CD4-positive, alpha-beta T cell treated with Interleukin-2 at 100 ng/mL for 4 hours (primary cell): ENCODE measurements at places on chromosomes 1 and 21.

DNA sequence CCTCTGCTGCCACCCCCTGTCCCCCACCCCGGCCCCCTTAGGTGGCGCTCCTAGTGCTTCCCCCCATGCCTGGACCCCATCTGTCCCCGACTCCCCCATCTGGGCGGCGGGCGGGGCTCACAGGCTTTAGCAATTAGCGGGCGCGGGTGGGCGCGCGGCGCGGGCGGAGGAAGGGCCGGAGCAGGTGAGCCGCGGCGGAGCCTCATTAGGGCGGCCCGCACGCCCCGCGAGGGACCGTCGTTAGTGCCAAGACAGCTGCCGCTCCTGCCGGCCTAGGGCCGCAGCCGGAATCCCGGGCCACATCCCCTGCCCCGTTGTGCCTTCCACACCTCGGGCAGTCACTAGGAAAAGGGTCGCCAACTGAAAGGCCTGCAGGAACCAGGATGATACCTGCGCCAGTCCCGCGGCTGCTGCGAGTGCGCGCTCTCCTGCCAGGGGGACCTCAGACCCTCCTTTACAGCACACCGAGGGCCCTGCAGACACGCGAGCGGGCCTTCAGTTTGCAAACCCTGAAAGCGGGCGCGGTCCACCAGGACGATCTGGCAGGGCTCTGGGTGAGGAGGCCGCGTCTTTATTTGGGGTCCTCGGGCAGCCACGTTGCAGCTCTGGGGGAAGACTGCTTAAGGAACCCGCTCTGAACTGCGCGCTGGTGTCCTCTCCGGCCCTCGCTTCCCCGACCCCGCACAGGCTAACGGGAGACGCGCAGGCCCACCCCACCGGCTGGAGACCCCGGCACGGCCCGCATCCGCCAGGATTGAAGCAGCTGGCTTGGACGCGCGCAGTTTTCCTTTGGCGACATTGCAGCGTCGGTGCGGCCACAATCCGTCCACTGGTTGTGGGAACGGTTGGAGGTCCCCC lies 7.6 kb downstream of the OLIG2 start:
- DNase-seq: no peak

DNA sequence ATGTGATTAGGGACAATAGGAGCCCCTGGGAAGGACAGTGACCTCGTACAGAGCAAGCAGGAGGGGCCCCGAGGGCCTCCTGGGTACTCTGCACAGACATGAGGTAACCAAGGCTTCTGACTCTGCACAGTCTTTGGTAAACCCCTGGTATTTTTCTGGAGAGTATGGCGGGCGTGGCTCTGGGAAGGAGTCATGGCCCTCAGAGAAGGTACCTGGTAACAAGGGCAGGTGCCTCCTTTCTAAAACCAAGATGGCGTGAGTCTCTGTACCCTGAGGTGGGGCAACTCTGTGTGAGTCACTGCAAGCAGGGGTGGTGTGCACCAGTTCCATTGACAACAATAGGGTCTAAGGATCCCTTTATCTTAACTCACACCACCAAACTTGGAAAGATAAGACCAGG lies 39.9 kb upstream of the SLC19A1 start:
- no peak for DNase-seq

DNA sequence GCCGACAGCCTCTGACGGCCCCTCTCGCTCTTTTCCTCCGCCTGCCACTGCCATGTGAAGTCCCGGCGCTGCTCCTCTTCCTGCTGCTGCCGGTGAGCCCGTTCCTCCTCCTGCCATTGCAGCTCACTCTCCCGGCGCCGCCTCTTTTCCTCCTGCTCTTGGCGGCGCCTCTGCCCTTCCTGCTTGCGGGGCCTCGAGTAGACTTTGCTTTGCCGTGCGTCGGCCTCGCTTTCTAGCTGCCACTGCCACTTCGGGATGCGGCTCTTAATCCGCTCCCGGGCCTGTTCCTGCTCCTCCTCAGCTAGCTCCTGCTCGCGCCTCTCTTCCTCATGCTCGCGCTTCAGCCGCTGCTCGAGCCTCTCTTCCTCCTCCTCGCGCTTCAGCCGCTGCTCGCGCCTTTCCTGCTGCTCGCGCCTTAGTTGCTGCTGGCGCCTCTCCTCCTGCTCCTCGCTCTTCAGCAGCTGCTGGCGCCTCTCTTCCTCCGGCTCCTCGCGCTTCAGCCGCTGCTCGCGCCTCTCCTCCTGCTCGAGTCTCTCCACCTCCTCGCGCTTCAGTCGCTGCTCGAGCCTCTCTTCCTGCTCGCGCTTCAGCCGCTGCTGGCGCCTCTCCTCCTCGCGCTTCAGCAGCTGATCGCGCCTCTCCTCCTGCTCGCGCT lies 4.3 kb downstream of the TCHH start:
- DNase-seq: no peak

GRCh38 chr1:181314010-181314409 lies 169.3 kb upstream of the CACNA1E start:
- DNase-seq: no peak

GRCh38 chr21:46227811-46228344 lies 696 bp downstream of the LSS start:
- DNase-seq: no peak

GRCh38 chr1:231803353-231803752 lies 176.8 kb downstream of the DISC1 start:
- no peak for DNase-seq

DNA sequence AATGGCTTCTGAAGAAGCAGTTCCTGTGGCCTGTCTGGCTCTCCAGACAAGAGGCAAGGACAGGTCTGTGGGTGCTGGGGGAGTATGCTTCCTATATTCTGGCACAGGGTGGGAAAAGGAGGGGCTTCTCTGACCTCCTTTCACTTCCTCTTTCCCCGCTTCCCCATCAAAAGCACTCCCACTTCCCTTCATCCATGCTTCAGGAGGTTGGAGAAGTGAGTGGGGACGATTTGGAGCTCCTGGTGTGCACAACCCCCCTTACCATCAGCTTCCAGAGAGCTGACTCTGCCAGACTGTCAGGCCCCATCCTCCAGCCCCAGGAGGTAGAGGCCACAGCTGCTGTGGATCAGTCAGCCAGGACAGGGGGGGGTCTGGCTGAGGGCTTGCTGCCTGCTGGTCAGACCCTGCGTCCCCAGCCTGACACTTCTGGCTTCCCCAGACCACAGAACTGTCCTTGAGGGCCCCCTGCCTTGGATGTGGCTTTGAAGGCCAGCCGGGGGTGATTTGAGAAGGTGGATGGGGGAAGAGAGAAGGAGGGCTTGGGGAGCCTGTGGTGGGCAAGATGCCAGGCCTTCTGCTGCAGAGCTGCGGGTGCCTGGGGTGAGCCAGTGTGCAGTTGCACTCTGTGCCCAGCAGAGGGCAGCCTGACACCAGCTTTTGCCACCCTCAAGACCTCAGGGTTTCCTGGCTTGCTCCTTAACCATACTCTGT lies 21.5 kb upstream of the TMEM222 start:
- DNase-seq: peak; percentile 79

GRCh38 chr21:23858878-23859277 lies 1748.4 kb downstream of the MRPL39 start:
- DNase-seq: no peak

- no peak for DNase-seq
Observed at GRCh38 chr1:32266921-32267591, 16.0 kb downstream of the LCK start.

DNA sequence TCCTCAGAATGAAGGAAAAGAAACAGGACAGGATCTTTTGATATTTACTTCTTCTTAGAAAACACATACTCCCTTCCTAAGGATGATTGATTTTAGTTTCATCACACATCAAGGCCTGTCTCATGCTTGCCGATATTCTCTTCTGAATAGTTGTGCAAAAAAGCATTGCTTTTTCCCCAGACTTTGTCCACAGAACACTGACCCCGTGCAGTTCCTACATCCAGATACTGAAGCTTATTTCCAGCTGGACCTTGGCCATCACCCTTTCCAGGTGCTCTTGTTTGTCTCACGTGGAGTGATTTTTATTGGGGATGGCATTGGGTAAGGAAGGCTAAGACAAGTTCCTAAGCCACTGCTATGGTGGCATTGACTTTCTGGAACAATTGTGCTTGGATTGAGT lies 197.3 kb upstream of the HOOK1 start:
- DNase-seq: no peak

DNA sequence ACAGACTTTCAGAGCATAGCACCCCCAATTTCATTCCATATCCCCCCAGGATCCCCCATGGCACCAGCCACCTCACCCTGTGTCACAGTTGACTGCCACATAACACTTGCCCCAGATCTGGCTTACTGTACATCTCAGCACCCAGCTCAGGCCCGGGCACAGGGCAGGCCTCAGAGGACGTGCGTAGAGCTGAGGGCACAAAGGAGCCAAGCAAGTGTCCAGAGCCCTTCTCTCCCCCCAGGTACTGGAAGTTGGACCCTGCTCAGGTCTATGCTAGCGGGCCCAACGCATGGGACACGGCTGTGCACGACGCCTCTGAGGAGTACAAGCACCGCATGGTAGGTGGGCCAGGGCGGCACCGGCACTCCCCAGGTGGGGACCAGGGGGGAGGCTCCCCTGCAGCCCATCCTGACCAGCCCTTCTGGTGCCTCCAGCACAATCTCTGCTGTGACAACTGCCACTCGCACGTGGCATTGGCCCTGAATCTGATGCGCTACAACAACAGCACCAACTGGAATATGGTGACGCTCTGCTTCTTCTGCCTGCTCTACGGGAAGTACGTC lies 8.0 kb upstream of the SYTL1 start:
- no peak for DNase-seq

DNA sequence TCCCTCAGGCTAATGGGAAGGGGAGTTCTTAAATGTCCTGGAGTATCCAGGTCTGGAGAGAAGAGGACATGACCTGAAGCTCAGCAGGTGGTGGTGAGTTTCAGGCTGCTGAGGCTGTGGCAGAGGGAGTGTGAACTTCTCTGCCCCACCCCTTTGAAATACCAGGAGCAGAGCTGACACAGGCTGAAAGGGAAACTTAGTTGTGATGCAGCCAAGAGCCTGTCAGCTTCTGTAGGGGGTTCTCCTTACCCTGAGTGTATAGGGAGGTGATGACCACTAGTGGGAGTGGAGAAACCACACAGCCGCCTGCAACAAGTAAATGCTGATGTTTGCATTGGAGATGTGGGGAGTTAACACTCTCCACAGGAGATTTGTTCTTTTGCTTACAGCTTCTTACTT lies 152.3 kb downstream of the FCRL5 start:
- DNase-seq: no peak

DNA sequence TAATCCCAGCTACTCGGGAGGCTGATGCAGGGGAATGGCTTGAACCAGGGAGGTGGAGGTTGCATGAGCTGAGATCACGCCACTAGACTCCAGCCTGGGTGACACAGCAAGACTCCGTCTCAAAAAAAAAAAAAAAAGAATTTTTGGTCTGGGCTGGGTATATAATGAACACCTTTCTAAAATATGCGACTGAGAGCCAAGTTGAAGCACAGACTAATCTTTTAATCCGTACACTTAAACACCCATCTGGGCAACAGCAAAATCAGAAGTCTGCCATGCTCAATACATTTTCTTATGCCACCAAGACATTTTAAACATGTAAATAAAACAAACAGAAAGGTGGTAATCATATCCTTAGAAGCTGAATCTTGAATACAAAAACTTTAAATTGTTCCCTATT lies 31.6 kb upstream of the ABCB10 start:
- DNase-seq: no peak

DNA sequence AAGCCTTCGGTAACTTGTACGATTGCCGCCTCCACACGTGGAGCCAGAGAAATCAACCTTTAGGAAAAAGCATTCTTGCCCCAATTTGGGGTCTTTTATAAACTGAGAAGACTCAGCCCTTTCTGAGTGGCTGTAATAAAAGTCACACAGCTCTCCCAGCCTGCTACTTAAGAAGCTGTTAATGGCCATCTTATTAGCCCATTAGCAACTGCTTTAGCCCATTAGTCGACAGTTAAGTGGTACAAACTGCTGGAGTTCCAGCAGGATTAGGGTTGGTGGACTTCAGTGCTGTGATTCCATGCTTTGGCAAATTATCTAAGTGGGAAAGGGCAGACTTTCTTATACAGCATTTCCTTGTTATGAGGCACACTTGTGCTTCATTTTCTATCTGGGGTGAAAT lies 461.3 kb downstream of the RPS6KC1 start:
- no peak for DNase-seq

DNA sequence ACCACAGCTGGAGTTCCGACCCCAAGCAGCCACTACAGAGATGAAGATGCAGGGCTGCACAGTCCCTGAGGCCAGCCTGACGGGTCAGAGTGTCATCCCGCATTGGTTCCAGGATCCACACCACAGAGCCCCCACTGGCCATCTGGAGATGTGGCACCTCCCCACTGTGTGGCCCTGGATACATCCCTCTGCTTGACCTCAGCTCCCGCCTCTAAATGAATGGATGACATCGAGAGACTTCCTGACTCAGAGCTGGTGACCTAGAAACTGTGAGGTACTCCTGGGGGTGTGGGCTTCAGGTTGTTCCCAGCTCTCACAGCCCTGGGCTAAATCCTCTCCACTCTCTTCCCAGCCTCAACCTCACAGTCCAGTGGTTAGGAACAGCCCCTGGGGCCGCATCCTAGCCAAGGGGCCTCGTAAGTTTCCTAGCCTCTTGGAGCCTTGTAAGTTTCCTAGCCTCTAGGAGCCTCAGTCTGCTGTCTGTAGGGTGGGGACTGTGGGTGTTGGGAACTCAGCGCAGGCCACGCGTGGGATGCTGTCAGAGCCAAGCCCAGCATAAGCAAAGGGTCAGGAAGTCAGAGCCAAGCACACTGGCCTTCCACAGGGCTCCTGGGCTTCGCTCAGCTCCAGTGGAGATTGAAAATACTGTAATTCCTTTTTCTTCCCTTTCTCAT lies 87.5 kb upstream of the RUNX3 start:
- no peak for DNase-seq

- DNase-seq: no peak
Observed at GRCh38 chr1:15736038-15736891, at the start of gene SLC25A34. SLC25A34 (plus strand) TSS chr1:15736258; CDS start chr1:15736486, 228 bp downstream.
